MM.1S (cell line): ENCODE measurements at places on chromosomes 3 and 15.
A peak's percentile ranks its signal among the peaks of the same experiment; 100 is the strongest.

DNA sequence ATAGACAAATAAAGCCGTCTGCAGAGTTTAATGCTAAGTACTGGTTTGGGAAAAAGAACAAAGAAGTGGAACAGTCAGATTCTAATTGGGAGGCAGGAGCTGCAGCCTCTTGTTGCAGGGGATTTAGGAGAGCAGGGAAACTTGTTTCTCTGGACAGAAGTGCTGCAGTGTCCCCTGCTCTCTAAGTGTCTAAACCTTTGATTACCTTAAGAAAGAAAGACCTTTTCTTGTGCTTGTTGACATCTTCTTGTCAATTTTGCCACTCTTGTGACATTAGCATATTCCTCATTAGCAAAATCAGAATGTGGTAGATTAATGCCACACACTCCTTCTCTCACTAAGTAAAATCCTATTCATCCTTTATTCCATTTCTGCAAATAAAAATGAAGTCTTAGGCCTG is 38.8 kb downstream of the TRAT1 start:
- no peak overlapping the region for H3K4me3 ChIP-seq
- H3K27me3 ChIP-seq: no peaks in the 10 kb centered on the region
- no peak for DNase-seq
- no peak overlapping the region for H3K27ac ChIP-seq
- no peaks in the 10 kb centered on the region for H3K36me3 ChIP-seq

- DNase-seq: no peak
- H3K27ac ChIP-seq: no peak overlapping the region
- no peak overlapping the region for H3K4me3 ChIP-seq
- no peaks in the 10 kb centered on the region for H3K36me3 ChIP-seq
- no peaks in the 10 kb centered on the region for H3K27me3 ChIP-seq
These were observed 266.9 kb downstream of the KCNMB2 start for GRCh38 chr3:178802993-178803693.

DNA sequence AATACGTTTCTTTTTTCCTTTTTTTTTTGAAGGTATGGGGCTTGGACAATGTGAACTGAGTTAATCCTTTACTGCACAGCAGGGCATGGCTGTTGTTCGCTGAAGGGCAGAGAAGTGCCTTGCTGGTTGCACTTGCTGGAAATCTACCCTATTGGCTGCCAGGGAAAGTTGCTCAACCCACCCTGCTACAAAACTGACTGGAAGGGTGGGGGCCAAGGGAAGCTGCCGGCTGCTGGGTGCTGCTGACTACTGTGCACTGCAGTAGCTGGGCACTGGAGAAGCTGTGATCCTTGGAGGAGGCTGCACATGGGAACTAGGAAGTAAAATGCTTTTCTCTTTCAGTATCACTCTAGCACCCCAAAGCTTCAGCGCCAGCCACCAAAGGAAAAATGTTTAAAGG is 70.5 kb downstream of the ETV5 start:
- no peak overlapping the region for H3K27ac ChIP-seq
- H3K36me3 ChIP-seq: no peaks in the 10 kb centered on the region
- DNase-seq: no peak

- no peaks in the 10 kb centered on the region for H3K36me3 ChIP-seq
- no peak overlapping the region for H3K27ac ChIP-seq
- no peaks in the 10 kb centered on the region for H3K4me1 ChIP-seq
- DNase-seq: no peak
- no peak overlapping the region for H3K4me3 ChIP-seq
These were observed 41.8 kb downstream of the CLEC3B start for GRCh38 chr3:45067941-45068340.

GRCh38 chr3:192905980-192906678 is 11.5 kb downstream of the MB21D2 start:
- no peak overlapping the region for H3K27ac ChIP-seq
- H3K4me3 ChIP-seq: no peak overlapping the region
- H3K27me3 ChIP-seq: no peaks in the 10 kb centered on the region
- no peaks in the 10 kb centered on the region for H3K4me1 ChIP-seq
- DNase-seq: no peak

- H3K27me3 ChIP-seq: no peaks in the 10 kb centered on the region
- H3K27ac ChIP-seq: no peak overlapping the region
- no peak for DNase-seq
- H3K4me3 ChIP-seq: no peak overlapping the region
- no peaks in the 10 kb centered on the region for H3K4me1 ChIP-seq
These were observed 795.0 kb downstream of the ROBO1 start for GRCh38 chr3:78972617-78973301.

- H3K4me1 ChIP-seq: no peaks in the 10 kb centered on the region
- H3K27me3 ChIP-seq: no peaks in the 10 kb centered on the region
- DNase-seq: no peak
These were observed 23.9 kb downstream of the ATP1B3 start for GRCh38 chr3:141900343-141900742.

- H3K27me3 ChIP-seq: no peaks in the 10 kb centered on the region
- no peak overlapping the region for H3K4me3 ChIP-seq
- no peaks in the 10 kb centered on the region for H3K36me3 ChIP-seq
- no peaks in the 10 kb centered on the region for H3K4me1 ChIP-seq
These were observed 4.8 kb downstream of the SRGAP3 start for GRCh38 chr3:9244495-9245183.

DNA sequence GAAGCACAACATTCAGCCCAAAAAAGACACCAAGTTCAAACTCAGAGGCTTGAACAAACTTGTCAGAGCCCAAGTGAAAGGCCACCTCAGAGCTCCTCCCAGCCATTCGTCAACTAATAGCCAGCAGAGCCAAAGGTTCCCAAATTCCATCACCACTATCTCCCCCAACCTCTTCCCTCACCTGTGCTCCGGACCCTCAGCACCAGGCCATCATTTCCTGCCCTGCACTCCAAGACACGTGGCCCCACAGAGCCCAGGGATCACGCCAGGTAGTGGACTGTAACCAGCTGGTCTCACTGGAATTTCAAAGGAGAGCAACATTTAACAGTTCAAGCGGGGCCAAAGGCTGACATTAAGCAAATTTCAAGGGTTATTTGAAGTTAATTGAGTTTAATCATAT is 245.2 kb upstream of the IGF1R start:
- no peaks in the 10 kb centered on the region for H3K36me3 ChIP-seq
- no peak for DNase-seq
- H3K4me3 ChIP-seq: no peak overlapping the region
- H3K27me3 ChIP-seq: no peaks in the 10 kb centered on the region
- peaks cover 15% of the 10 kb centered on the region for H3K4me1 ChIP-seq

- no peak for DNase-seq
- H3K27ac ChIP-seq: no peak overlapping the region
- H3K4me3 ChIP-seq: no peak overlapping the region
- H3K36me3 ChIP-seq: no peaks in the 10 kb centered on the region
- no peaks in the 10 kb centered on the region for H3K27me3 ChIP-seq
- no peaks in the 10 kb centered on the region for H3K4me1 ChIP-seq
These were observed 219.0 kb upstream of the TPM1 start for GRCh38 chr15:62823561-62823960.

DNA sequence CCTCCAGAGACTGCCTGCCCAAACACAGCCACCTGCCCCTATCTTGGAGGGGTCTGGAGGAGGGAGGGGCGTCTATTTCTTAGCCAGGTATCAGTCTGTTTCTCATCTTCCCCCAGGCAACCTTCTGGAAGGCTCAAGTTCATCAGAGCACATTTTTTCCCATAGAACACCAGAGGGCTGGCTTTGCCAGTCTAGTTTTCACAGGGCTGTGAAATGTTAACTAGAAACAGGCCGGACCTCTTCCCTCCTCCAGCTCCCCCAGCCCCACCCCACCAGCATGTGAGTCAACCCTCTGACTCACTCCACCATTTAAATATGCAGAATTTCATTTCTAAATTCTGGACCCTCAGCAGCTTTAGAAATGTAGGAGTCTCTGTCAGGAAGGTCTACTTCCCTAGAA is 66.9 kb downstream of the SLCO2A1 start:
- DNase-seq: no peak
- no peaks in the 10 kb centered on the region for H3K27me3 ChIP-seq
- H3K4me3 ChIP-seq: no peak overlapping the region
- H3K4me1 ChIP-seq: no peaks in the 10 kb centered on the region
- no peak overlapping the region for H3K27ac ChIP-seq
- H3K36me3 ChIP-seq: no peaks in the 10 kb centered on the region

GRCh38 chr15:51688863-51689262 is 7.6 kb downstream of the SCG3 start:
- H3K4me1 ChIP-seq: no peaks in the 10 kb centered on the region
- DNase-seq: no peak
- no peak overlapping the region for H3K27ac ChIP-seq
- no peak overlapping the region for H3K4me3 ChIP-seq
- H3K36me3 ChIP-seq: no peaks in the 10 kb centered on the region

DNA sequence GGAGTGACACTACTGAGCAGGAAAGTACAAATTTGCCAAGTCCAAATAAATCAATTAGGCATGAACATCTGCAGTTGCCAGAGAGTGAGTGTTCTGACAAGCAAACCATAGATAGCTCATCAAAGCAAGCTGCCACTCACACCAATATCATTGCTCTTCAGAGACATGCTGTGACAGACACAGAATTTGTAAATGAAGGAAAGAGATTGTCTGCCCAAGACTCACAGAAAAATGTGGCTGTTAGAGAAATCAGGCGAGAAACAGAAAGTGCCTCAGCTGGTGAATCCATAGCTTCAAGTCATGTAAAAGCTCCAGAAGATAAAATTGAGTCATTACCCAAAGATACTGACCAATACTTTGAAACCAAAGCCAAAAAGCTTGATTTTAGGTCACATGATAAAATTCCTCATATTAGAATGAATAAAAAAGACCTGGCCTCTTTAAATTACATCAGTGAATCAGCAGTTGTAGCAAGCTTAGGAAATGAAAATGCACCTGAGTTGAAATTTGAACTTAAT is 50.8 kb downstream of the CRYBG3 start:
- H3K27ac ChIP-seq: no peak overlapping the region
- no peaks in the 10 kb centered on the region for H3K4me1 ChIP-seq
- H3K36me3 ChIP-seq: no peaks in the 10 kb centered on the region
- DNase-seq: no peak

- H3K27ac ChIP-seq: no peak overlapping the region
- no peak for DNase-seq
- no peaks in the 10 kb centered on the region for H3K4me1 ChIP-seq
These were observed 95.5 kb downstream of the ST6GAL1 start for GRCh38 chr3:187025656-187026316.

DNA sequence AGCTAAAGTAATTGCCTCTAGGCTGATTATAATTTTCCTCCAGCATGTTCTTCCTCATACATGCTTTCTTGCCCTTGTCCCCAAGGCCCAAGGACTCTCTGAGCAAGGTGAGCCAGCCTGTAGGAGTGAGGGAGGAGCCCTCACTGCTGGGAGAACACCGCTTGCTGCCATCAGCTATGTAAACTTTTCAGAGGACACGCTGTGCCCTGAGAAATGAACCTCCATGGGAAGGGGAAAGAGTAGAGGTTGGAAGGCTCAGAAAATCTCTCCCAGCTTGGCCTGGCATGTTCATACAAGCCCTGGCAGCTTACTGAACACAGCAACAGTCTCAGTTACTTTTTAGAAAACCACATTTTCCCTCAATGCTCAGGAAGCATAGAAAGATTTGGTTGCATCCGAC is 103.0 kb upstream of the SLC24A5 start:
- H3K27me3 ChIP-seq: no peaks in the 10 kb centered on the region
- no peaks in the 10 kb centered on the region for H3K4me1 ChIP-seq
- no peak overlapping the region for H3K4me3 ChIP-seq
- H3K36me3 ChIP-seq: no peaks in the 10 kb centered on the region
- no peak overlapping the region for H3K27ac ChIP-seq

DNA sequence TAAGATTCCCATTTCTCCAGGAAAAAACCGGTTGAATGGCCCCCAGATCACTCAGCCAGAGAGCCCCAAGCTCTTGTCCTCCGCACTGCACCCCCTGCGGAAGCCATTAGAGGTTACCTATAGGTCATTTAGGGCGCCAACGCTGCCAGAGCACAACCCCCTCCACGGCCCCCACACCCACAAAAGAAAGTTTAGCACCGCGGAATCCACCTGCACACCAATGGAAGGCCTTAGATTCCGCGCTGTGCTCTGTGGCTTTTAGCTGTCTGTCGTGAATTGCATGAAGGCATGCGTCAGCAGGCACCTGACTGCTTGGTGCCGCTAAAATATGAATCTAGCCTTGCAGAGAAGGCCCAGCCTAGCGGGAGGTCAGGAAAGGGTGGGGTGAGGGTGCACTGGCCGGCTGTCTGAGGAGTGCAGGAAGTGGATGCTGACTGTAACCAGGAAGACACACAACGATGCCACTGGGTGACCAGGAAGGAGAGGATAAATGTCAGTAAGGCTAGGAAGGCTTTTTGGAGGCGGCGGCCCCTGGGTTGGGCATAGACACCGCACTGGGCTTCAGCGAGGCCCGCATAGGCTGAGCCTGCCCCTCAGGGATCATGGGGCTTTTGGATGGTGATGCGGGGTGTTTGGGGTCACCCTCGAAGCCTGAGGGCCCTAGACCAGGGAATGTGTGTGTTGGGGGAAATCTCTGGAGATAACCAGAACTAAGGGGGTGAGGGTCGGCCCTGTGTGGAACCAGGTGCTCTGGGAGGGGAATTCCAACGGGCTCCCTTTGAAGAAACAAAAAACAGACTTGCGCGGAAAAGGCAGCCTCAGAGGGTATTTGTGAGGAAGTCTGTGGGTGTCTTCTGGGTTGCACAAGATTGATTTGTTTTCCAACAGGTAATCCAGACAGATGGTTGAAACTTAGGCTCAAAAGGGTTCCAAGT is 976 bp upstream of the NUP210 start:
- peak overlapping the region; percentile 82 for H3K4me3 ChIP-seq
- H3K27ac ChIP-seq: peak overlapping the region; percentile 100
- no peaks in the 10 kb centered on the region for H3K36me3 ChIP-seq
- no peaks in the 10 kb centered on the region for H3K27me3 ChIP-seq

- no peaks in the 10 kb centered on the region for H3K27me3 ChIP-seq
- peak overlapping the region; percentile 92 for H3K4me3 ChIP-seq
- H3K4me1 ChIP-seq: peaks cover 13% of the 10 kb centered on the region
- peak; percentile 36 for DNase-seq
- no peaks in the 10 kb centered on the region for H3K36me3 ChIP-seq
These were observed 812 bp downstream of the P4HTM start for GRCh38 chr3:48990636-48991469.

GRCh38 chr15:70319466-70319865 is 221.7 kb upstream of the TLE3 start:
- peak overlapping the region; percentile 6; the same call in 1 of the 2 replicates for H3K4me3 ChIP-seq
- H3K4me1 ChIP-seq: peaks cover 36% of the 10 kb centered on the region
- H3K27me3 ChIP-seq: no peaks in the 10 kb centered on the region
- H3K27ac ChIP-seq: peak overlapping the region; percentile 56

DNA sequence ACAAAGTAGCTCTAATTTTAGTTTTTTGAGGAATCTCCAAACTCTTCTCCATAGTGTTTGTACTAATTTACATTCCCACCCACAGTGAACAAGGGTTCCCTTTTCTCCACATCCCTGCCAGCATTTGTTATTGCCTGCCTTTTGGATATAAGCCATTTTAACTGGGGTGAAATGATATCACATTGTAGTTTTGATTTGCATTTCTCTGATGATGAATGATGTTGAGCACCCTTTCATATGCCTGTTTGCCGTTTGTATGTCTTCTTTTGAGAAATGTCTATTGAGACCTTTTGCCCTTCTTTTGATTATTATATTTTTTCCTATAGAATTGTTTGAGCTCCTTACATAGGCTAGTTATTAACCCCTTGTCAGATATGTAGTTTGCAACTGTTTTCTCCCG is 239.9 kb upstream of the TPM1 start:
- no peaks in the 10 kb centered on the region for H3K36me3 ChIP-seq
- no peaks in the 10 kb centered on the region for H3K27me3 ChIP-seq
- no peak for DNase-seq
- no peak overlapping the region for H3K27ac ChIP-seq
- H3K4me3 ChIP-seq: no peak overlapping the region
- no peaks in the 10 kb centered on the region for H3K4me1 ChIP-seq

GRCh38 chr3:130838898-130839600 is 54.8 kb upstream of the ATP2C1 start:
- no peaks in the 10 kb centered on the region for H3K36me3 ChIP-seq
- peak overlapping the region; percentile 77 for H3K27ac ChIP-seq
- H3K4me3 ChIP-seq: peak overlapping the region; percentile 26; the same call in 1 of the 2 replicates
- peaks cover 33% of the 10 kb centered on the region for H3K4me1 ChIP-seq
- no peaks in the 10 kb centered on the region for H3K27me3 ChIP-seq
